Small intestine (tissue), 16 donors: ENCODE measurements at places on chromosomes 5 and 9.

- H3K27ac ChIP-seq: no peak overlapping the region
- DNase-seq: no peak
- H3K4me1 ChIP-seq: no peaks in the 10 kb centered on the region
- no peaks in the 10 kb centered on the region for H3K36me3 ChIP-seq
Measured at GRCh38 chr5:168604436-168604835, 25.3 kb upstream of the PANK3 start.

- no peaks in the 10 kb centered on the region for H3K27me3 ChIP-seq
- H3K27ac ChIP-seq: no peak overlapping the region
- DNase-seq: no peak
- no peaks in the 10 kb centered on the region for H3K4me1 ChIP-seq
Measured at GRCh38 chr5:72216756-72217155, 103.3 kb downstream of the MRPS27 start.

- DNase-seq: no peak
- peaks cover 3% of the 10 kb centered on the region for H3K27me3 ChIP-seq
- no peak overlapping the region for H3K4me3 ChIP-seq
- H3K27ac ChIP-seq: no peak overlapping the region
- no peaks in the 10 kb centered on the region for H3K4me1 ChIP-seq
Measured at GRCh38 chr5:175655411-175655810, 2.5 kb upstream of the HRH2 start.

- no peak overlapping the region for H3K27ac ChIP-seq
- no peaks in the 10 kb centered on the region for H3K36me3 ChIP-seq
- H3K4me3 ChIP-seq: no peak overlapping the region
Measured at GRCh38 chr5:163988566-163988965, 483.1 kb downstream of the MAT2B start.

- no peaks in the 10 kb centered on the region for H3K27me3 ChIP-seq
- H3K27ac ChIP-seq: no peak overlapping the region
- H3K4me1 ChIP-seq: peaks cover 13% of the 10 kb centered on the region
- H3K36me3 ChIP-seq: no peaks in the 10 kb centered on the region
- no peak for DNase-seq
Measured at GRCh38 chr9:69175486-69175885, 1.4 kb downstream of the TJP2 start.

DNA sequence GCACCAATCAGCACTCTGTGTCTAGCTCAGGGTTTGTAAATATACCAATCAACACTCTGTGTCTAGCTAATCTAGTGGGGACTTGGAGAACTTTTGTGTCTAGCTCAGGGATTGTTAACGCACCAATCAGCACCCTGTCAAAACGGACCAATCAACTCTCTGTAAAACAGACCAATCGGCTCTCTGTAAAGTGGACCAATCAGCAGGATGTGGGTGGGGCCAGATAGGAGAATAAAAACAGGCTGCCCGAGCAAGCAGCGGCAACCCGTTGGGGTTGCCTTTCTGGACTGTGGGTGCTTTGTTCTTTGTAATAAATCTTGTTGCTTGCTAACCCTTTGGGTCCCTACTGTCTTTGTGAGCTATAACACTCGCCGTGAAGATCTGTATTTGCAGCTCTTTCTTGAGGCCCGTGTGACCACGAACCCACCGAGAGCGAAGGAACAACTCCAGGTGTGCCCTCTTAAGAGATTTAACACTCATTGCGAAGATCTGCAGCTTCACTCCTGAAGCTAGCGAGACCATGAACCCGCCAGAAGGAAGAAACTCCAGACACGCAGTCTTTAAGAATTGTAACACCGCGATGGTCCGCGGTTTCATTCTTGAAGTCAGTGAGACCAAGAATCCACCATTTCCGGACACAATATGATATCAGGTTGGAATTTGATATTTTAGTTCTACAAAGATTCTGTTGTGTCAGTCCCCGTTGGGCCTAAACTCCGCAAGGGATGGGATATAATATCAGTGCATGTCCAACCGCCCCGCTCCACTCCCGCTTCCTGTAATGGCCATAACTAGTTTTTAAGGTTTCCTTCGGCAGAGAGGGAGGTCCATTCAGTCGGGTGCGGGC is 740 bp upstream of the TRMT10B start:
- peaks cover 3% of the 10 kb centered on the region for H3K4me1 ChIP-seq
- H3K27ac ChIP-seq: no peak overlapping the region
- peak overlapping the region; percentile 79 for H3K4me3 ChIP-seq

DNA sequence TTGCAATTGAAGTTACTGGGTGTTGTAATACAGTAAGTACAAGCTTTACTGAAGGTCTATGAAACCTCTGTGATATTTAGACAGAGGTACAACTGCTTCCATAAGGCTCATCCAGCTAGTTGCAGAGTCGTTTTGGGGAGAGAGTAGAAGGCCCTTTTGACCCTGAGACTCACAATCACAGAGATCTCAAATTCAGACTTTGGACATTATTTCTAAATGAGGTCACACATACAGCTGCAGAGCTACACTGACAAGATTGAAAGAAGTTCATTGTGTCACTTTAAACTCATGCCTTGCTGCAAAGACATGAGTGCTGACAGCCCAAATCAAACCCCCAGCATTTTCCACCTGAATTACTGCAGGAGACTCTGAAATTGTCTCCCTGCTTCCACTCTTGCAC is 205.9 kb upstream of the TMEM161B start:
- no peak overlapping the region for H3K4me3 ChIP-seq
- H3K27ac ChIP-seq: no peak overlapping the region
- H3K4me1 ChIP-seq: no peaks in the 10 kb centered on the region
- no peaks in the 10 kb centered on the region for H3K36me3 ChIP-seq
- DNase-seq: peak; percentile 50

GRCh38 chr5:392431-392988 is 50.5 kb upstream of the EXOC3 start:
- H3K4me1 ChIP-seq: no peaks in the 10 kb centered on the region
- H3K36me3 ChIP-seq: no peaks in the 10 kb centered on the region
- no peak for DNase-seq
- H3K27me3 ChIP-seq: no peaks in the 10 kb centered on the region
- H3K27ac ChIP-seq: peak overlapping the region; percentile 18

DNA sequence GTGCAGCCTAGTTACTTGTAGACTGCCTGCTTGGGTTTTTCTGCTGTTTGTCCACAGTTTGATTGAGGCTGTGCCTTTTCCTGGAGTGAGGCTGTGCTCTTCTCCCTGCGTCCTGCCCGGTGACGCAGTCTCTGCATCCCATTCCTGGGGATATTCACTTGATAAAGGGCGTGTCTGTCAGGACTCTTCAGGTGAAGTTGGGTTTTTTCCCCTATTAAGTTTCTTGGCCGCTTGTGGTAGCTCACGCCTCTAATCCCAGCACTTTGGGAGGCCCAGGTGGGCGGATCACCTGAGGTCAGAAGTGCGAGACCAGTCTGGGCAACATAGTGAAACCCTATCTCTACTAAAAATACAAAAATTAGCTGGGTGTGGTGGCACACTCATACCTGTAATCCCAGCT is 50.0 kb upstream of the SUSD3 start:
- H3K27ac ChIP-seq: no peak overlapping the region
- no peaks in the 10 kb centered on the region for H3K36me3 ChIP-seq
- H3K4me3 ChIP-seq: no peak overlapping the region
- peaks cover 4% of the 10 kb centered on the region for H3K4me1 ChIP-seq
